ENCODE measurements at places on chromosomes 1 and 21.
A peak's percentile ranks its signal among the peaks of the same experiment; 100 is the strongest.

DNA sequence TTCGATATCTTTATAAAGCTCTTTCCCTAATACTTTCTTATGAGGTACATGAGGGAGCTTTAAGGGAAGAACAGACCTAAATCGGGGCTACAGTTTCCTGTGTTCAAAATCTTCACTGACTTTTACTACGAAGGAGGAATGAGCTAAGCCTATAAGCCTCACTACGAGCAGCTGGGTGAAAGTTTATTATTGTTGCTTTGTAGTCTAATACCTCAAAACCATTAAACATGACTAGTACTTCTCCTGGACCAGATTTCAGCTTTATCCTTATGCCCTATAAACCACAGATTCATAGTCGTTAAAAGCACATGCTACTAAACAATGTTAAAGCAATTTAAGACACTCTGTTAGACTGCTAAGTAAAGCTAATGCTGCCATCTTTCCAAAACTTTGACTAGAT is 30.2 kb downstream of the NDC1 start:
- DNase-seq, result no peak

DNA sequence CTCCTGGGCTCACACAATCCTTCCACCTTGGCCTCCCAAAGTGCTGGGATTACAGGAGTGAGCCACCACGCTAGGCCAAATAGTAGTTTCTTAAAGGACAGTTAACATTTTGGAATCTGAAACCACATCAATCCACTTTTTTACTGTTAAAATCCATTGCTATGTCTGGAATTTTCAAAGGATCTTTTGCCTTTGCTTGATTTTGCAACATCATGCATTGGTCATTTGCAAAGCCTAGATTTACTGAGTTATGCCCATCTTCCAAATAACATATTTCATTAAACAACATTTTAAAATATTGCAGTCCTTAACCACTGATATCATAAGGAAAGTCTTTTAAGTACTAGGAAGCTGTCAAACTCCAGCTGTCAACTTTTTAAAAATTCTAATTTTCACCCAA is 3.3 kb downstream of the POGZ start:
- DNase-seq, result peak; percentile 38

- no peak for DNase-seq
Observed at GRCh38 chr1:202160377-202160940, at the start of gene PTPN7. TSS of gene PTPN7 (minus strand) at chr1:202160602. CDS start at chr1:202159402, 1,200 bp downstream.

- no peak for DNase-seq
Observed at GRCh38 chr1:113924473-113924872, 4.7 kb upstream of the HIPK1 start.

GRCh38 chr21:38631206-38631605 is 132.9 kb upstream of the ERG start:
- DNase-seq, result peak; percentile 18

DNA sequence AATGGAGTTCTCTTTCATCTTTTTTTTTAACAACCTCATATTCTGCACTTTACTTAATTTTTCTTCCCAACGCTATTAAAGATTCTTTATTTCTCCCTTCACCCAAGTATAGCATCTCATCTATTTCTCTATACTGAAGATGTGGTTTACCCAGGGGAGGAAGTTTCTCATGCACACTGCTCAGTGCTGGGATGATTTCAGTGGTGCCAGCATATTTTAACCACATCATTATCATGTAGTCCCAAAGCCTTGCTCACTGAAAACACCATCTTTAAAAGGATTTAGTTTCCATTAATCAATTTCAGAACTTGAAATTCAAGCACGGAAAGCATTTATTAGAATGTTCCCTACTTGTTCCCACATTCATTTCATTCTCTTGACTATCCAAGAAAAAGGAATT is 725.7 kb downstream of the USP25 start:
- no peak for DNase-seq

DNA sequence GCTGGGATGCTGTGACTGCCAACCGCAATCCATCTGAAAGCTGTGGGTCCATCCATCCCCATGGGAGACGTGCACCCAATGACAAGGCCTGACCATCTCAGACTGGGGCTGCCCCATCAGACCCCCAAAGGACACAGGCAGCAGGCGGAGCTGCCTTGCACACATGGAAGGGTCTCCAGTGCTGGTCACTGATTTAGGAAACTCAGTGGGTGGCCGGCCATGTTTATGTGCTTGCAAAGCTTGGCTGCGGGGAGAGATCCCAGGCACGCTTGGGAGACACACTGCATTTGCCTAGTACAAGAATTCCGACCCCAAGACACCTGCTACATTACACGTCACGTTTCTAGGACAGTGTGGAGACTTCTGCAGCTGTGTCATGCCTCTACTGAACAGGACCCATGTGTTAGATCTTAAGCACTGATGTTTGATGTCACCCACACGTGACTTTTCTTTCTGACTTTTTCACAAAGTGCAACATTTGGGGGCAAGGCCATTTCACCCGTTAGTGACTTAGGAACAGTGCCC is 181.4 kb downstream of the CLIC6 start:
- DNase-seq, result no peak

DNA sequence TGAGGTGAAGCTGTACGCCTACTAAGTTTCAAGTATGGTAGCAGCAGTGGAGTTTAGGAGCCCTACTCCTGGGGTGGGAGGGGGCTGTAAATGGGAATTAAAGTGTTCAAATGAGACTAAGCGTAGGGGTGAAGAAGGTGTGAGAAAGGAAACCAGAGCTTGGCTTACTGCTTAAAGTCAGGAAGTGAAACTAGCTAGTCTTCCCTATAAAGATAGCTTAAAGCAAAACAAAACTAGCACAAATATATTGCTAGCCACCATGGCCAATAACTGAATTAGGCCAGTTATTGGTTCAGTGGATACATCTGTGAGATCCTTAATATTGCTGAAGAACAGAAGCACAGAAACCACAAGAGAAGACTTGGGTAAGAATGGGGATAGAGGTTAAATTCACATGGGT is 492.2 kb upstream of the PKN2 start:
- no peak for DNase-seq

DNA sequence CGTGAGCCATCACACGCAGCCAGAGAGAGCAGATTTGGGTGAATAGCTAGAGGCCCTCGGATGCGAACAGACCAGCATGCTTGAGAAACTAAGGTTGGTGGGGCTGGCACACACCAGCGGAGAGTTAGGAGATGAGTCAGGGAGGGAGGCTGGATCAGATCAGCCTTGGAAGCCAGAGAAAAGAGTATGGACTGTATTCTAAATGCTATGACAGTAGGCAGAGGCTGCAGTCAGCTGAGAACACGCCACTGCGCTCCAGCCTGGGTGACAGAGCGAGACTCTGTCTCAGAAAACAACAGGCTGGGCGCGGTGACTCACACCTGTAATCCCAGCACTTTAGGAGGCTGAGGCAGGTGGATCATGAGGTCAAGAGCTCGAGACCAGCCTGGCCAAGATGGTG is 4.0 kb upstream of the PLEKHM2 start:
- peak; percentile 61 for DNase-seq

DNA sequence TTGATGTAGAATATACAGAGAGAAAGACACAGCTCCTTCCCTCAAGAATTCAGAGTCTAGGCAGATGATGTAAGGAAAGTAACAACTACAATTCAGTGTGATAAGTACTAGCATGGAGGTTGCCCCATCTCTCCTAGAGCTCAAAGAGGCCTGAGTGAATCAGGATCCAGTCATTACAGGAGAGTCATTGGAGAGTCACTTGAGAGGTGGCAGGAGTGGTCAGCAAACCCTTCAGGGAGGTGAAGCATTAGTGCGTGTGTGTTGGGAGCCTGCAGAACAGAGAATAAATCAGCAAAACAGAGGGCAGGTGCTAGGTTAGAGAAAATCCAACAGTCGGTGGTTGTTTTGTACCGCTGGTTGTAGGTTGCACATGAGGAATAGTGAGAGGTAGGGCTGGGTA is 46.1 kb downstream of the GRIK1 start:
- DNase-seq, result no peak

GRCh38 chr1:20184997-20185833 is 681 bp upstream of the UBXN10 start:
- DNase-seq, result no peak

DNA sequence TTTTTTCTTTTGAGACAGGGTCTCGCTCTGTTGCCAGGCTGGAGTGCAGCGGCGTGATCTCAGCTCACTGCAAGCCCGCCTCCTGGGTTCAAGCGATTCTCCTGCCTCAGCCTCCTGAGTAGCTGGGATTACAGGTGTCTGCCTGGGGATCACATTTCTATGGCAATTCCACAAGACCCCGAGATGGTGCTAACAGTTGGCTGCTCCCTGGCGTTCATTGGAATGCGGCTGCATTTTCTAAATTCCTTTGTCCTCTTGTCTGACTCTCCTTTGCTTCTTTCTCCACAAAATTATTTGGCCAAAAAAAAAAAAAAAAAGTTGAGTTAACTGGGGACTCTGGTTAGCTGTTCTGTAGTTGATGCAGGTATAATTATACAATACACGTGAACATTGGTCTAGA is 176.4 kb downstream of the ETS2 start:
- peak; percentile 45 for DNase-seq

DNA sequence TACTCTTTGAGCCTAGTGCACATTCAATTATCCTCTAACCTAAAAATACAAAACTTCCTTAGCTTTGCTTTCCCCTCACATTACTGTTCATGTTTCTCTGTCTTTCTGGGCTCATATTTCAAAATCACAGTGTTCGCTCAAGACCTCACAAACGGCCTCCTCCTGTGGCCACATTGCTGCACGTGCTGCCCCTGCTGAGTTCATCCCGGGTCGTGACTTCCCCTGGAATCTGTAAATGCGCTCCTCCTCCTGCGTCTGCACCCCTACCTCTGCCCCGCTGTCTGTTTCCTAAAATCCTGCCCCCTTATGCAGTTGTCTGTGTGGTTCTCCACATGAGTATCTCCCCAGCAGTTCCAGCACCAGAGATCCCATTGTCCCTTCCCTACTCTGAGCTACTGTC is 45.5 kb upstream of the RAVER2 start:
- DNase-seq, result no peak

DNA sequence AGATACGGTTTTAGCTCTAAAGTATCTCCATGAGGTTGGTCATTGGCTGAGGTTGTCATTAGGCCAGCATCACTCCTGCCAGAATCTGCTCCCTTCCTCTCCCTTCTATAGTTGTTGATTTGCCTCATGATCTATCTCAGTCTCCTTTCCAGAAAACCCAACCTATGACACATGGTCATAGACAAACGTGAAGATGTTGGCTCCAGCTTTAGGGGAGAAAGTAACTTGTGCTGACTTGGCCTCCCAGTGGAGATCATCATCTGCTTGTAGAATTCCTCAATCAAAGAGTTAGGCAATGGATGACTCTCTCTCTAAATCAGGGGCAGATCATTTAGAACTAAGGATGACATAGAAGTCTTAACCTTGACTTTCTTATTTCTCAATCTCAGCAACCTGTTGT is 894.4 kb downstream of the TTLL7 start:
- no peak for DNase-seq

DNA sequence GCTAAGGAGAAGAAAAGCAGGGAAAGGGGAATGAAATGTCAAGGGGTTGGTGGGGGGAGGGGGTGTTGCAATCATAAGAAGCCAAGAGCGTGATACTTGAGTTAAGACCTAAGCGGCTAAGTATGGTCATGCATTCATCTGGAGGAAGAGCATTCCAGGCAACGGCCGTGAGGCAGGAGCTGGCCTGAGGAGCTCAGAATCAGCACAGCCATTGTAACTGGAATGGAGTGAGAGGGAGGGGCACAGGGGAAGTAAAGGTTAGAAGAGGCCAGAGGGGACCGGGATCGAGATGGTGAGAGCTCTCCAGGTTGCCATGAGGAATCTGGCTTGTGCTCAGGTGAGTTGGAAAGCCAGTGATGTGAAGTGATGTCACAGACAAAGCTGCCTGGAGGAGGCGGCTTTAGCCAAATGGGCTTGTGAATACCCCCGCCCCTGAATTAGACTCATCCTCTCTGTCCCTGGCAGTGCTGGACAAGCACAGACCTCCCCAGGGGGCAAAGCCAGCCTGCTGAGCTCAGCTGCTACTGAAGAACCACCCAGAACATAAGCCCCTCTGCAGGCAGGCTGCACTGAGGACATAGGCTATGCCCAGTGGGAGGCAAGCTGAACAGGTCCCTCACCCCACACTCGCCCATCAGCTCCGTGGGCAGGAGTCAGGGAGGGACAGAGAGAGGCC is 61.1 kb upstream of the LAPTM5 start:
- DNase-seq, result peak; percentile 40

GRCh38 chr1:172517081-172517480 is 15.9 kb upstream of the SUCO start:
- no peak for DNase-seq

DNA sequence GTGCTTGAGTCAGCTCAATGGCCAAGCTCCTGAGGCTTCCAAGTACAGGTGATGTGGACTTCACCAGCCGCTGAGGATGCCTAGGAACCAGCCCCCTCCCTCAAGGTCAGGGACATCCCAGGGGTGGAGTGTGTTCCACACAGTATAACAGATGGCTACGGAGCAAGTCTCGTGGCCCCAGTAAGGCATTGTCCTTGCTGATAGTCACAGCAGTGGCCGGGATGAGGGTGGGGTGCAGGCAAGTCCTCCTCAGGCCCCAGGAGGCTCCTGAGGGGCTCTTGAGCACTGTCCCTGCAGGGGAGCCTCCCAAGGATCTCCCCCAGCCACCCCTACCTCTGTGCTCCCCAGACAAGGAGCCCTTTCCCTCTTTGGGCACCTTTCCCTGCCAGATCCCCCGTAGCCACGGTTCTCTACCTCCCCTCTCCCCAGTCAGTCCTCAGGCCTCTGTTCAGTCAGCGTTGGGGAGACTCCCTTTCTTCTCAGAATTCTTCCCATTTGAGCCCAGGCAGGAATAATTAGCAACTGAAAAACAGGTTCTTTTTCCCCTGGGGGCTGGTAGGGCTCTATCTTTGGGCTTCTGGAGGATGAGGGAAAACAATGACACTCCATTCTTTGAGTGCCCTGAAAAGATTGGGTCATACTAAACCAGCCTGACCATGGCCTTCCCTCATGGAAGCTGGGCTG is 7.1 kb upstream of the THEM5 start:
- no peak for DNase-seq

GRCh38 chr1:116478621-116479020 is 92.2 kb downstream of the CD58 start:
- no peak for DNase-seq

- DNase-seq, result peak; percentile 16
Observed at GRCh38 chr1:240237305-240237721, 145.6 kb downstream of the FMN2 start.

DNA sequence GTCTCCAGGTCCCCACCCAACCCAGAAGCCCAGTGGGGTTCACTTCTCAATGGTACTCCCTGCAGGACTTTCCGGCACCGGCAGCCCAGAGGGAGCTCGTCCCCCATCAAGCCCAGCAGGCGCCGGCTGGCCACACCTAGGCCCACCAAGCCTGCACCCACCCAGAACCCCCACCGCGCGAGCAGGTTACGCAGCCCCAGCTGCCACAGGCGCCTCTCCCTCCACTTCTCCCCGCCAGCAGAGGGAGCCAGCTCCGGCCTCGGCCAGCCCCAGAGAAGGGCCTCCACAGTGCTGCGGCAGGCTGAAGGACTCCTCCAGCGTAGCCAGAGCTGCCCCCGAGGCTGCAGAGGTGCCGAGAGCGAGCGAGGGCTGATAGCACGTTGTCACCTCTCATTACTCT is 722.3 kb downstream of the PLA2G4A start:
- no peak for DNase-seq

GRCh38 chr1:178688244-178688643 is 36.8 kb upstream of the RALGPS2 start:
- peak; percentile 63 for DNase-seq

GRCh38 chr1:204904228-204904810 is 33.7 kb downstream of the NFASC start:
- DNase-seq, result no peak

- peak; percentile 10 for DNase-seq
Observed at GRCh38 chr1:183520379-183520778, 48.1 kb downstream of the SMG7 start.

- no peak for DNase-seq
Observed at GRCh38 chr1:43235040-43235439, 34.7 kb upstream of the TMEM125 start.

Measured in fibroblast of pulmonary artery (primary cell).